ENCODE measurements at places on chromosomes 1 and 21. TPM values are rescaled to one million over a fixed set of nuclear protein-coding genes. Genes with fewer than 3 reads are reported as not detected.

Gene PAX7
- total RNA-seq: not detected

Gene FCMR
- not detected for total RNA-seq

Gene TFF2
- not detected for total RNA-seq

Gene CFHR5
- not detected for total RNA-seq

Gene F3
- 1.3 TPM for total RNA-seq

Gene FCGR2B
- total RNA-seq: not detected

Gene FNDC10
- 0.47 TPM for total RNA-seq

Gene S100A7A
- not detected for total RNA-seq

Gene BARHL2
- not detected for total RNA-seq

Gene OR2T11
- total RNA-seq: not detected

Gene RUNX3
- under 0.01 TPM for total RNA-seq

Gene CGN
- 0.45 TPM for total RNA-seq

Gene PTPRC
- 0.28 TPM for total RNA-seq

Gene KCNA2
- total RNA-seq: not detected

Gene NLRP3
- not detected for total RNA-seq

Gene SLC44A3
- 0.27 TPM for total RNA-seq

Gene KIAA0040
- total RNA-seq: 17.3 TPM

Gene AVPR1B
- total RNA-seq: not detected

Gene TNNT2
- not detected for total RNA-seq

Gene TRPM2
- total RNA-seq: under 0.01 TPM

Gene INAVA
- total RNA-seq: under 0.01 TPM

Gene METTL18
- 6.7 TPM for total RNA-seq

Gene ST6GALNAC3
- 23.7 TPM for total RNA-seq

Gene NPR1
- total RNA-seq: 12.0 TPM

Gene ITLN2
- total RNA-seq: 0.18 TPM

Gene MYBPH
- not detected for total RNA-seq

Gene MCOLN3
- not detected for total RNA-seq

Gene CFHR4
- not detected for total RNA-seq

Gene TLR5
- total RNA-seq: 0.09 TPM

Gene COL11A1
- 0.09 TPM for total RNA-seq

Gene RHD
- total RNA-seq: not detected

Gene PIGV
- total RNA-seq: 5.2 TPM

Gene BCL2L15
- total RNA-seq: 0.09 TPM

Gene TDRD5
- not detected for total RNA-seq

Gene CYP4B1
- not detected for total RNA-seq

Gene RPL11
- 1,783 TPM for total RNA-seq

Gene S100A6
- 1,806 TPM for total RNA-seq

Gene GPR52
- 0.54 TPM for total RNA-seq

Gene BMP8B
- 0.19 TPM for total RNA-seq

Gene RHBDL2
- 0.09 TPM for total RNA-seq

Gene AK4
- 58.0 TPM for total RNA-seq

Gene NES
- 127 TPM for total RNA-seq

Gene BRDT
- not detected for total RNA-seq

Gene S100A7
- not detected for total RNA-seq

Gene REG4
- total RNA-seq: not detected

Gene CLDN14
- 0.18 TPM for total RNA-seq

Gene WLS
- total RNA-seq: 126 TPM

Gene ZYG11A
- total RNA-seq: 0.63 TPM

Gene MEGF6
- 29.1 TPM for total RNA-seq

Gene THEMIS2
- 3.1 TPM for total RNA-seq

Gene ASCL5
- not detected for total RNA-seq

Gene OR6N1
- not detected for total RNA-seq

Gene HAO2
- total RNA-seq: not detected
